ENCODE measurements at places on chromosomes 13 and 19.

- no peak for DNase-seq
Measured at GRCh38 chr13:98450026-98450425, 126.9 kb downstream of the STK24 start.

- DNase-seq: no peak
Measured at GRCh38 chr13:91544723-91545122, 146.3 kb downstream of the GPC5 start.

GRCh38 chr13:78241278-78241919 is 322.8 kb upstream of the EDNRB start:
- peak; percentile 6 for DNase-seq

GRCh38 chr19:29294343-29294811 is 81.4 kb upstream of the UQCRFS1 start:
- no peak for DNase-seq

DNA sequence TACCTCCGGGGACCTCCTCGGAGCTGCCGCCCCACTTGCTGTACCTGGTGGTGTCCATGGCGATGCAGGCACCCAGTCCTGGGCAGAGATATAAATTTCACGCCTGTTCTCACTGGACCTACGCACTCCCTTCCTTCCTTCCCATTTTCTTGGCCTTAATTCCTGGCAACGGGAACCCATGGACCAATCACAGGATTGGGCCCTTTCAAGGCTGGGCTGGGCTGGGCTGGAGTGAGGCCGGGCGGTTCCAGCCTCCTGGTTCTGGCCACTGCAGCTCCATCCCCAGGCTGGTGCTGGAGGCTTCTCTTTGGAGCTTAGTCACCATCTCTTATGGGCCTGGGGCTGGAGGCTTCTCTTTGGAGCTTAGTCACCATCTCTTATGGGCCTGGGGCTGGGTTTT is at the start of gene CLEC4G:
TSS of gene CLEC4G (minus strand) at position 66 of the 400 bp plus-strand sequence. CDS start at position 58, 8 bp downstream.
- no peak for DNase-seq

GRCh38 chr19:5403968-5404640 is 51.1 kb upstream of the ZNRF4 start:
- peak; percentile 50 for DNase-seq

- DNase-seq: no peak
Measured at GRCh38 chr13:29111446-29111845, 291.3 kb downstream of the MTUS2 start.

GRCh38 chr19:38989066-38989605 is 13.6 kb upstream of the FBXO17 start:
- DNase-seq: no peak

Data from stimulated activated naive CD8-positive, alpha-beta T cell treated with anti-CD3 and anti-CD28 coated beads, Interleukin-15, amount 100 ng/mL, for 72 hours (primary cell).